Fibroblast of skin of left biceps (primary cell): ENCODE measurements at places on chromosomes 4 and X.

- no peak for DNase-seq
These were observed 175.9 kb downstream of the TSPAN5 start for GRCh38 chr4:98482503-98482846.

- no peak for DNase-seq
These were observed 104.2 kb upstream of the TLR2 start for GRCh38 chr4:153579872-153580271.

- DNase-seq = no peak
These were observed 88.3 kb downstream of the POLA1 start for GRCh38 chrX:24782011-24782410.

GRCh38 chrX:97909245-97909644 lies 1025.5 kb downstream of the RPA4 start:
- no peak for DNase-seq

GRCh38 chr4:61860376-61860775 lies 660.2 kb downstream of the ADGRL3 start:
- DNase-seq = no peak

GRCh38 chrX:13515211-13515930 lies 54.0 kb upstream of the EGFL6 start:
- peak; percentile 58 for DNase-seq

- DNase-seq = no peak
These were observed 20.1 kb downstream of the ENPP6 start for GRCh38 chr4:184197536-184198082.

GRCh38 chrX:110992611-110993010 lies 103.4 kb upstream of the PAK3 start:
- DNase-seq = no peak

GRCh38 chr4:24195991-24196736 lies 306.3 kb upstream of the PPARGC1A start:
- DNase-seq = no peak

- no peak for DNase-seq
These were observed 48.6 kb upstream of the RASSF6 start for GRCh38 chr4:73668782-73669201.

GRCh38 chrX:41923978-41924683 lies 777 bp upstream of the CASK start:
- no peak for DNase-seq

GRCh38 chrX:41600291-41600690 lies 88.5 kb upstream of the GPR34 start:
- DNase-seq = peak; percentile 32

- DNase-seq = no peak
These were observed 374.7 kb downstream of the ANKRD50 start for GRCh38 chr4:124337874-124338273.

- DNase-seq = peak; percentile 40
These were observed 257.4 kb upstream of the AGA start for GRCh38 chr4:177699365-177700213.

- peak; percentile 45 for DNase-seq
These were observed 12.3 kb downstream of the PGRMC2 start for GRCh38 chr4:128275346-128275745.

DNA sequence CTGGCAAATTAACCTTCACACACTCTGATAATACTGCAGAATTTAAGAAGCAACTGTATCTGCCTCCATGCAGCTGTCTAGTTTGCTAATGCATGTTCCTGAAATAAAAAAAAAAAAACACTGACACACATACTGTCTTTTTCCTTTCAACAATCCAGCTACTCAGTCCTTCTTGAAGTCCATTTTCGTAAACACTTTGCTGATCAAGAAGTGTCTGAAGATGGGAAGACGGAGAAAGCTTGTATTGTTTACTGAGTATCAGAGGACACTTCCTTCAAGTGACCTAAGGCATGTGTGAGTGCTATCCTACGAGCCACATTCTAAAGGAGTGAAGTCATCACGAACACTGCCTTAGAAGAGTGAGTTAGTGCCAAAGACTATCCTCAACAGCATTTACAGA lies 82.6 kb downstream of the LUZP4 start:
- DNase-seq = no peak

GRCh38 chrX:111270339-111270738 lies at the start of gene CAPN6:
Gene CAPN6 (minus strand): TSS chrX:111270483. CDS start chrX:111263936, 6,547 bp downstream.
- no peak for DNase-seq

- no peak for DNase-seq
These were observed 11.8 kb upstream of the TASL start for GRCh38 chrX:30589146-30589888.

- no peak for DNase-seq
These were observed 16.3 kb upstream of the DHRSX start for GRCh38 chrX:2517055-2517454.

GRCh38 chr4:7686070-7686870 lies 251.5 kb upstream of the PSAPL1 start:
- DNase-seq = no peak

DNA sequence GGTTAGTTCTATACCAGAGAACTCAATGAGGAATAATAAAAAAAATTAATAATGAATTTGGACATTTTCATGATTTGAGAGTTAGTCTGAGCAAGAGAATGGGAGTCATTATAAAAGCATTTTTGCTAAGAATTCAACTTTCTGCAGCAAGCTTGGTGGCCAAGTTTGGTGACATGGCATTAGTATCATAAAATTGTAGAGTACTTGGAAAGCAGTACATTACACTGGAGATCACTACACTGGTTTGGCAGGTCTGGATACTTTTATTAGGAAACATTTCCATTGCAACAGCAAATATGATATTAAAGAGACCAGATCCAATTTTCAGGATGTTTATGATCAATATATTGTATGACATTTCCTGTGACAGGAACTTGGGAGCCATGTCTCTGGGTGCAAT lies 249.1 kb upstream of the INTU start:
- no peak for DNase-seq

DNA sequence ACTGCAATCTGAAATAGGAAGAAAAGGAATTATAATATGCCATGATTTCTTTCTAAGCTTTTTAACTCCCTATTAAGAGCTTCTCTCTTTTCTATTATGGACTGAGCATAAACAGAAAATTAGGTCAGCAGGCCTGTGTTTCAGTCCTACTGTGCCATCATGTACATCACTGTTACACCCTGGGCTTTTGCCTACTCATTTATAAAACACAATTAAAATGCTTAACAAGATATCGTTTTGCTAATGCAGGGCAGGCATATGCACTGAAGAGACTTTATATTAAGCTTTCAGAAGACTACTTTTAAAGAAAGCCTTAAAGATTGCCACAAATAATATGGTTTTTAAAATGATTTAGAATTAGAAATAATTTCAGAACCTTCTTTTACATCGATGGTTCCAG lies 828 bp upstream of the BBS12 start:
- DNase-seq = no peak

DNA sequence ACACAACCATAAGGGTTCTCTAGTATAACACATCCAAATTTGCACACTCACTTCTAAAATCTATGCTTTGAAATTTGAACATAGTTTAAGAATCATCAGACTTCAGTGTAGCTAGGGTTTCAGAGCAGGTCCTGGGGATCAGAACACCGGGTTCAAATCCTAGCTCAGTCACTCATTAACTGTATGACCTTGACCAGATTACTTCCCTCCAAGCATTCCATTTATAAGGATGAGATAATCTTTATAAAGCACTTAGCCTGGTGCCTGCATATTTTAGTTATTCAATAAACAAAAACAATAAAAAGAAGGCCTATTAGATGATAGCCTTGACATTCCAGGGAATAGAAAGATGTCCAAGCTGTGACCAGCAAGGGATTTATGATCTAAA lies 4.8 kb upstream of the STBD1 start:
- DNase-seq = no peak

DNA sequence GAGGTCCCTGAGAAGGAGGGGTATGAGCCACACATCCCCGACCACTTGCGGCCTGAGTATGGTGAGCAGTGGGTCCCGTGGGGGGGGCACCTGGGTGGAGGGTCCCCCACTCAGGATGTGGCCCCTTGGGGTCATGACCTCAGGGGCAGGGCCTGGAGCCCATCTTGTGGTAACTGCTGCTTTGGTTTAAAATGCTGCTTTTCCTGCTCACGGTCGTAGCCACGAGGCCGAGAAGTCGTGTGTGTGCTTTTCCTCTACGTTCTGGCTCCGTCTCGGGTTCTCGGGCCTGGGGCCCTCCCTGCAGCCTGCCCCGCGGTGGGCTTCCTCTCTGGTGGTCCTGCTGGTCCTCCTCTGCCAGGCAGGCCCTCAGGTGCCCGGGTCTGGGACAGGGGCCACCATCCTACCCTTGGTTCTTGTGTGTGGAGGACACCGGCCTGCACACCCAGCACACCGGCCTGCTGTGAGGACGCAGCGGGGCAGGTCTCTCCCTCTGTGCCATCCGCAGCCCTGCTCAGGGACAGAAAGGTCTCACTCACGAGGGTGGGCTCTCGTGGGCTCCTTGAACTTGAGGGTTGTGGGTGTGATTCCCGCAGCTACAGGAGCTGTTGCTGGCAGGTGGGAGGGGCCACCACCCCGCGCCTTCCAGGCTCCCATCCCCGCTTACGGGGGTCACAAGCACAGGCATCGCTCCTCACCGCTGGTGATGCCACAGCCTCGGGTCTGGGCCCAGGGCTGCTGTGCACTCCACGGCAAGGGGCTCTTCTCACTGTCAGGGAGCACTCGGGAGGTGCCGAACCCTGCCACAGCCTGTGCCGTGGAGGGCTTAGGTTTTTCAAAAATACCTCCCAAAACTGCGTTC lies 19.6 kb downstream of the UVSSA start:
- DNase-seq = no peak

DNA sequence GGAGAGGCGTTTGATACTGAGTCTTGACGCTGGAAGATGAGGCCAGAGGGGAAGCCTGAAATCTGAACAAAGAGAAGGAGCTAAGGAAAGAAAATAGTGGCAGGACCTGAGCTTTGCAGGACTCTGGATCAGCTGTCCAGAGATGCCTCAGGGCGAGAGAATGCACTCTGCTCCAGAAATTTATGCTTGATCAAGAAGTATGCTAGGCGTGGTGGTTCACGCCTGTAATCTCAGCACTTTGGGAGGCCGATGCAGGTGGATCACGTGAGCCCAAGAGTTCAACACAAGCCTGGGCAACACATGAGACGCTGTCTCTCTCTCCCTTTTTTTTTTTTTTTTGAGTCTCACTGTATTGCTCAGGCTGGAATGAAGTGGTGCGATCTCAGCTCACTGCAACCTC lies 1.9 kb downstream of the TRIM75 start:
- no peak for DNase-seq

DNA sequence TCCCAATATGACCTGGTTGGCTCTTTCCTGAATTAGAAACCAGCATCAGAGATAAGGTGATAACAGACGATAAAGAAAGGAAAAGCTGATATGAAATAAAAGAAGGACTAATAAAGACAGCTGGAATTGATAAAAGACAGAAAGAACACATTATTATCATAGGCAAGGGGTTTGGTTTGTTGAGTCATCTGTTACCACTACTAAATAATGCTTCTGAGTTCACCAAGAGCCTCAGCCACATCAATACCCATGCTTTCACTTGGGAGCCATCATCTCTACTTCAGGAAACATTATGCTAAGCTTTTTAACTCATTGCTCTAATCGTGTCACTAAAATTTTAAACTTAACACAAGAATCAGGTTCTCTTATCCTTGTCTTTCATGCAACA lies 27.6 kb downstream of the ANXA5 start:
- peak; percentile 51 for DNase-seq

GRCh38 chr4:16226816-16227461 lies 668 bp upstream of the TAPT1 start:
- DNase-seq = no peak

GRCh38 chr4:156169011-156169410 lies 215.3 kb upstream of the CTSO start:
- peak; percentile 58 for DNase-seq

DNA sequence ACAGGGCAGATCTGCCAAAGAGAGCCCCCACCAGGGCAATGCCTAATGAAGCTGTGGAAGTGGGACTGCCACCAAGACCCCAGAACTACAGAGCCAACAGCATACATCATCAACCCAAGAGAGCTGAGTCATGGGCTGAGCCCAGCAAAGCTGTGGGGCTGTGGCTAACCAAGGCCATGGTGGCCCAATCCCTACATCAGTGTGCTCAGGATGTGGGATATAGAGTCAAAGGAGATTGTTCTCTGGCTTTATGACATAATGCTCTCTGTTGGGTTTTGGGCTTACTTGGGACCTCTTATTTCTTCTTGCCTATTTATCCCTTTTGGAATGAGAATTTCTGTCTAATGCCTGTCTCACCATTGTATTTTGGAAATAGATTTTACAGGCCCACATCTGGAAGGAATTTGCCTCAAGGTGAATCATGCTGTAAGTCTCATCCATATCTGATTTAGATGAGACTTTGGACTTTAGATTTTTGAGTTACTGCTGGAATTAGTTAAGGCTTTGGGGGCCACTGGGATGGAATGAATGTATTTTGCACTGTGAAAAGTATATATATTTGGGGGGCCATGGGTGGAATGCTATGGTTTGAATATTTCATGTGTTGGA lies 5.4 kb upstream of the PRDM5 start:
- peak; percentile 29 for DNase-seq

DNA sequence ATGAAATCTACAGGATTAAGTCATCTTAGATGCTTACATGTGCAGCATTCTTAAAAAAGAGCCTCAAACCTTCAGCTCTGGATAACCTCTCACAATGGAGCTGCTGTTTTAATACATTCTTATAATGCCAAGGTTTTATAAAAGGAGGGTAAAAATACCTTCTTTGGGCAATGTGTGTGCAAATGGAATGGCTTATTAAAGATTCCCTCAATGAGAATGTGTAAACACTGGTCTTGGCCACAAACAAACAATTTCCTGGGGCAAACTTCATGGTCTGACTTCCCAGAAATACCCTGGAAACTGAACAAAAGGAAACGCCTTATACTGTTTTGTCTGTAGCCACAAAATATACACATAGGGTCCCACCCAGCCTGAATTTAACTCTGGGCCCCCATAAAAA lies 148.6 kb upstream of the INTU start:
- DNase-seq = no peak

DNA sequence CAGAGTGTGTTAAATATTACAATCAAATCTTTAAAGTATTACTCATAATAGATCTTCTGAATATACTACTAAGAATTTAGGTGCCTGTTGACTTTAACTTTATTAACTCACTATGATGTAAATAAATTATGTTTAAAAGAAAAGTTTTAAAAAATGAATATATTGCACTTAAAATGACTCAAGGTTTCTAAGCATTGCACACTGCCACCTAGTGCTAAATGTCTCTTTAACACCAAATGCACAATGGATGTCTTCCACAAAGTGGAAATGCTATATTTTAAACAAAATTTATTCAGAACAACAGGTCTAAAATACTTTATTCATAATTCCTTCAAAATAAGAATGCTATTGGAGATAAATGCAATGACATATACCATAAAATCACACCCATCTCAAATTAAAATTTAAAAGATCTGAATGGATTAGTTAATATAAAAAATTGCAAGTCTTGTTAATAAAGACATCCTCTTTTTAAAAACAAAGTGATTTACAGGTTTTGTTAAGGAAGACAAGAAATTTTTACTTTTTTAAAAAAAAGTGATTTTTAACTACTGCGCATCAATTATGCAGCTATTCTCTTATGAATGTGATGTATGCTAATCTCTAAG lies 5.5 kb downstream of the INPP4B start:
- no peak for DNase-seq
